Frontal cortex (tissue), 4 donors: ENCODE measurements at places on chromosomes 16 and 17.

- no peak for DNase-seq
Observed at GRCh38 chr17:67124450-67125148, 80.2 kb downstream of the CACNG1 start.

- no peak for DNase-seq
Observed at GRCh38 chr16:86566966-86567700, 504 bp downstream of the FOXC2 start.

GRCh38 chr17:64384253-64385186 lies 6.1 kb downstream of the PECAM1 start:
- no peak for DNase-seq

GRCh38 chr16:11201498-11202259 lies 54.3 kb downstream of the SOCS1 start:
- DNase-seq: no peak

- no peak for DNase-seq
Observed at GRCh38 chr17:65830356-65830755, 268.9 kb upstream of the AXIN2 start.

DNA sequence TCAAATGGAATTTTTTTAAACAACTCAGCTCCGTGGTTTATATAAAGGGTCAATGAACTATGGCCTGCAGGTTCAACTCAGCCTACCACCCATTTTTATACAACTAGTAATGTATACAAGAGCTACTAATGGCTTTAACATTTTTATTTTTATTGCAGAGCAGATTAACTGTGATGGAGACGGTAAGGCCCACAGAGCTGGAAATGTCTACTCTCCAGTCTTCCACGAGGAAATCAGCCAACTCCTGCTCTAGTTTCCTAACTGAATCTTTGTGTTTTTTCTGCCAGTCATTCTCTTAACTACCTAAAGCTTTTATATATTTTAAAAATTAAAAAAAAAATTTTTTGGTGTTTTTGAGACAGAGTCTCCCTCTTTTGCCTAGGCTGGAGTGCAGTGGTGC lies 385.1 kb upstream of the MAF start:
- no peak for DNase-seq

- DNase-seq: no peak
Observed at GRCh38 chr17:9401434-9401833, 174.2 kb downstream of the STX8 start.

DNA sequence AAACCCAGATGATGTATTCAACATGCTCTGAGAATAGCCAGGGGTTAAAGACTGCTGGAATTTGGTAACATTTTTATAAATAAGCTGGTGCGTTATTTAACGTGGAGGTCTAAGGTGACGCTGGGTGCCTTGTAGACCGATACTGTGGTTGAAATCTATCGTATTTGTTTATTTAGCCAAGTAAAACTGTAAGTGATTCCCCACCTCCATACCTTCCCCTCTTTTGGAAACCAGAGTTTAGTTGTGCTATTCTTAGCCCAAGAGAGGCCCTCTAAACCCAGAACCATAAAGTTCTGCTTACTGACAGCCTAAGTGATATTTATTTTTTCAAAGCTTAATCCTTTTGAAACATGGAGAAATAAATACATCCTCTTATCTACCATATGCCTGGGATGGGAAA lies 744.5 kb downstream of the WWOX start:
- no peak for DNase-seq

- no peak for DNase-seq
Observed at GRCh38 chr17:69869667-69870066, 205.4 kb upstream of the KCNJ16 start.

DNA sequence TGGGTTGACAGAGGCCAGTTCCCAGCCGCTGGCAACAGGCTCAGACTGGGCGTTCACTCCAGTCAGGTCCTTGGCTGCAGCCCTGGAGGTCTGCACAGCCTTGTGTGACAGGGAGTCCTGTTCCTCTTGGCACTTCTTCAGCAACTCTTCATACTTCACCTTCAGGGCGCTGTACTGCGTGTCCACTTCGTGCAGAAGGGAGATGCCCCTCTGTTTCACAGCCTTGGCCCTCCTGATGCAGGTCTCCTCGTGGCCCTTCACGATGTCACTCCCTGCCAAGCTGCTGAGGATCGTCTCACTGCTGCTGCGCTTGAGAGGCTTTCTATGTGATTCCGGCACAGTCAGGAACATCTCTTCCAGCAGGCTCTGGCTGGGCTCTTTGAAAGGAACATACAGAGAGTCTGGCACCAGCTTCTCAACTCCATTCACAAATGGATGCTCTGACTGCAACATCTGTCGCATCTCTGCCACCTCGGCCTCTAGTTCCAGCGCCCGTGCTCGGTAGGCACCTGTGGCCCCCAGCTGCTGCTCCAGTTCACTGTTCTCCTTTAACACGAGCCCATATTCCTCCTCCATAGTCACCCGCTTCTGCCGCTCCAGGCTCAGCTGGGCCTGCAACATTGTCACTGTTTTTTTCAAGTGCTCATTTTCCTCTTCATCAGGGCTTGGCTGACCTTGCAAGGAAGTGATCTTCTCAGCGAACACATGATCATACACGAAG lies 27.2 kb downstream of the CDR2 start:
- DNase-seq: no peak

DNA sequence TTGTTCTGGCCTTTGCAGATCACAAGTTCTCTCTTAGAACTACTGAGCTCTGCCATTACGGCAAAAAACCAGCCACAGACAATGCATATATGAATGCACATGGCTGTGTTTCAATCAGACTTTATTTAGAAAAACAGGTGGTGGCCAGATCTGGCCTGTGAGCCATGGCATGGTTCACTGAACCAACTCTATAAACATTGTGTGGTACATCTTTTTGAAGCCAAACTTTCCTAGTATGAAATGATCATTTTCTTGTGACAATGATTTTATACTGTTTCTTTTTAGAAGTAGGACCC lies 65.9 kb upstream of the AMZ2 start:
- no peak for DNase-seq

- no peak for DNase-seq
Observed at GRCh38 chr17:35243561-35244340, 879 bp downstream of the SLFN5 start.

GRCh38 chr16:67191411-67191994 lies 452 bp upstream of the E2F4 start:
- no peak for DNase-seq
